Stimulated activated CD4-positive, alpha-beta T cell treated with anti-CD3 and anti-CD28 coated beads, Interleukin-12 subunit alpha, Interleukin-12 subunit beta, amount 100 ng/mL, for 4 hours (primary cell): ENCODE measurements at places on chromosomes 12 and 14.
A peak's percentile ranks its signal among the peaks of the same experiment; 100 is the strongest.

DNA sequence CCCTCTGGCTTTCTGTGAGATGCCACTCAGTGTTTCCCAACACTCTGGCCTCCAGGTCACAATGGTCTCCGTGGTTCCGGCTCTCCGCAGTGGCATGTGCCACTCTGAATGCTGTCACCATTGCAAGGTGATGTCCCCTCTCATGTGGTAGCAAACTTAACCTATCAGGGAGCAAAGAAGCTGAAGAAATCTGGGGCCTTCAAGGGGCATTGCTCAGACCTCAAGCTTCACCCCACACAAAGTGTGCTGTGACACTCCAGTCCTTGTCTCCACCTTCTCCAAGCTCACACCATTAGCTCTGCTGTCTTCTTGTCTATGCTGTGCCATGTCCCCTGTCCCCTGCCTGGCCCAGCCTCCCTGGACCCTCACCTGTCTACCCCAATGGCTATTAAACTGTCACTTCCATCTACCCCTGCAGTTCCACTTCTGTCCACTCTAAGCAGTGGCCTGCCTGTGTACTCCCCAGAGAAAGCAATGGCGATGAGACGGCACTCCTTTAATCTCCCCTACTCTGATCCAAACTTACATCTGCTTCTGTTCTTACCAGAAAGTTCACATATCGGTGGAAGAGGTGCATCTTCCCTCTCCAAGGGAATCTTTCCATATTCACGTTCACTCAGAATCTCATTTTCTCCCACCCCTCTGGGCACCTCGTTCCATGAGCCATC is 93.7 kb downstream of the DHRS2 start:
- DNase-seq = no peak

GRCh38 chr12:75876832-75877762 is 154.5 kb downstream of the PHLDA1 start:
- no peak for DNase-seq

DNA sequence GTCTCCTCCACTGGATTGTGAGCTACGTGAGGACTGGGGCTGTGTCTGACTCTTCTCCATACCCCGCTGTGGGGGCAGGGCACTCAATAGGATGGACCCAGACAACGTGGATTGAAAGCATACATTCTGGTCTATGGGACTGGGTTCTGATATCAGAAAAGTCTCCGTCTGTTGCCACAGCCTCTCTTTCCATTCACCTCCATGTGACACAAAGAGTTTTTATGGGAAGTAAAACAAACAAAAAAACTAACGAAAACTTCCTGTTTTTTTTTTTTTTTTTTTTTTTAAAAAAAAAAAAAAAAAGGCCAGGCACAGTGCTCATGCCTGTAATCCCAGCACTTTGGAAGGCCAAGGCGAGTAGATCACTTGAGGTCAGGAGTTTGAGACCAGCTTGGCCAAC is 44.7 kb downstream of the SLC8A3 start:
- DNase-seq = no peak

- DNase-seq = no peak
Measured at GRCh38 chr12:27951898-27952297, 20.6 kb downstream of the PTHLH start.

GRCh38 chr14:63448841-63449240 is 94.3 kb downstream of the PPP2R5E start:
- DNase-seq = no peak

- no peak for DNase-seq
Measured at GRCh38 chr14:76168531-76168930, 16.8 kb downstream of the GPATCH2L start.

GRCh38 chr14:44732144-44732543 is 225.1 kb upstream of the FSCB start:
- DNase-seq = no peak

DNA sequence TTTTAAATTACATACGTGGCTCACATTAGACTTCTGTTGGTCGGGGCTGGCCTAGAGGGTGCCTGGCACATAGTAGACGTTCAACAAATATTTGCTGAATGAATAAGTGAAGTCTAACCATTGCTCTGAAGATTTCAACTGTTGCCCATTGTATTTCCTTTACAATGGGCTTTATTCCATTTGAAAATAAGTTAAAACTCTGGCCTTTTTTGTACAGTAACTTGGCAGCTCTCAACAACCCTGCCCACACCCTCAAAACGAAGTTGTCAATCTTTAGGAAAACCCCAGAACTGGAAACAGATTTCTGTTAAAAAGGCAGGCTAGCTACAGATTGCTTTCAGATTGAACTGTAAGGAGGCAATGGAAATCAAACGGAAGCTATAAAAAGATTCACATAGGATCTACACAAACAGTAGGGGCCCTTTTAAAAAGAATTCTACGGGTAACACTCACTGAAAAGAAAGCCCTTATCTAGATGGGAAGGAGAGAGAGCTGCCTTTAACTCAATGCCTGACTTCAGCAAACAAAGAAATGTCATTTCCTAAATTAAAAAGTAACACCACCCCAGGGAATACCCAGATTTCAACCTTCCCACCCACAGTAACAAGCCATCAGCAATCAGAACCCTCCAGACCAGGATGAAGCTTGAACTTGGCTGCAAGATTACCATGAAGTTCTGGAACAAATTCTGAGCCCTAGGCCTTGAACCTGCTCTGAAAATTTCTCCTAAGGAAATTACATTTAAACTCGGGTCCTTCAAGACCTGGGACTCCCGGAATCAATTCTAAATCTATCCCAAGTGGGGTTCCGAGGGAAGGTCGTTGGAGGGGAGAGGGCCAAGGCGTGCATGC is 1.4 kb downstream of the WSB2 start:
- DNase-seq = no peak

DNA sequence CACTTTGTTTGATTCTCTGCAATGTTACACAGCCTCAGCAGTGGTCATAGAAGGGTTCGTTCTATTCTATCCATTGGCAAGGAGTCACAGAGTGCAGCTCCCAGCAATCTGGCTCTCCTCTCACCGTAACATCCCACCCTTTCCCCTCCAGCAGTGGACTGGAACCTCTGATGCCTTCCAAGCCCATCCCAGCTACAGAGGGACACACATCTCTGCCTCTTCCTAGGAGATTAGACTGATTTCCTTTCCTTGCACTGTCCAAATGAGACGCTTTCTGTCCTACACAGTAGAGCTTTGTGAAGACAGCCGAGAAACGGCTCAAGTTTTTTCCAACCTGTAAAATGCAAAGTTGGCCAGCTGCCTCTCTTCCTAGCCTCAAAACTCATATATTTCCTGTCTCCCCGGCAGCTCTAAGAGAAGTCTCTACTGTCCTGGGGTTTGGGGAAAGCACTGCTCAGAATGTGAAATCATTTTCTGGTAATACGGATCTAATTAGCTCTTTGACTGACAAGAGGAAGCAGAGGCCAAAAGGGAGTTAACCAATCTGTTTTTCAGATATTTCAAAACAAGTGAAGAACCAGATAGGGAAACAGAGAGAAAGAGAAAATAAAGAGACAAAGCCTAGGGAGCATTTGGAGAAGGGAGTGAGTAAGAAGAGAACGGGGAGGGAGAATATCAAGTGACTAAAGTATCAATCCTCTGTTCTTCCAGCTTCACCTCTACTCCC is 516 bp downstream of the NINJ2 start:
- no peak for DNase-seq

GRCh38 chr14:23185063-23185462 is 1.6 kb upstream of the SLC7A8 start:
- no peak for DNase-seq

DNA sequence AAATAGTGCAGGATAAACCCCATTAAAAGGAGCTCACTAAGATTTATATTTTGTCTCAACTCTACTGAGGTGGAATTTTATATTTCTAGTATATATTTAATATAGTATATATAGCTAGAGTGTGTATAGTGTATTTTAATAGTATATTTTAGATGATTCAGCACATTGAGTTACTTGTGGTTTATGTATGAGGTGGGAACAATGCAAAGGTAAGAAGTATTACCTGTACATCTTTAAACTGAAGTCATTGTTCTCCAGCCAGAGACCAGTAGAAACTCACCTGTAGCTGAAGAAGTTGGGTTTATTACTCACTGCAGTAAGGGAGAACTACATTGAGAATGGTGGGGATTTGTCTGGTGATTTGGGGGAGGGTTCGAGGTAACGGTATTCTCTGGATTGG is 15.9 kb downstream of the ETNK1 start:
- DNase-seq = no peak

DNA sequence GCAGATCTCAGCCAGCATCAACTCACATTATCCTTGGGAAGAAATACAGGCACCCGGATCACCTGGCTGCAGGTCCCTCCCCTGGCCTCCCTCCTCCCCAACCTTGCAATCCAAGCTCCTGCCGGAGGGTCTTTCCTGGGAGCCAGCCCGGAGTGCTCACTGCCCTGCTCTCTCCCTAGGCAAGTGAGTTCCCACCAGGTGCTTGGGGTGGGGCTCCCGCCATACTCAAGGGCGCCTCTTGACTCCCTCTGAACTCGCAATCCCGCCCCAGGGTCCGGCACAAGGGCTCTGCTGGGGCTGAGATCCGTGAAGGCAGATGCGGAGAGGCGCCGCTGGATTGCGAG is 1.2 kb upstream of the CEP170B start:
- no peak for DNase-seq

DNA sequence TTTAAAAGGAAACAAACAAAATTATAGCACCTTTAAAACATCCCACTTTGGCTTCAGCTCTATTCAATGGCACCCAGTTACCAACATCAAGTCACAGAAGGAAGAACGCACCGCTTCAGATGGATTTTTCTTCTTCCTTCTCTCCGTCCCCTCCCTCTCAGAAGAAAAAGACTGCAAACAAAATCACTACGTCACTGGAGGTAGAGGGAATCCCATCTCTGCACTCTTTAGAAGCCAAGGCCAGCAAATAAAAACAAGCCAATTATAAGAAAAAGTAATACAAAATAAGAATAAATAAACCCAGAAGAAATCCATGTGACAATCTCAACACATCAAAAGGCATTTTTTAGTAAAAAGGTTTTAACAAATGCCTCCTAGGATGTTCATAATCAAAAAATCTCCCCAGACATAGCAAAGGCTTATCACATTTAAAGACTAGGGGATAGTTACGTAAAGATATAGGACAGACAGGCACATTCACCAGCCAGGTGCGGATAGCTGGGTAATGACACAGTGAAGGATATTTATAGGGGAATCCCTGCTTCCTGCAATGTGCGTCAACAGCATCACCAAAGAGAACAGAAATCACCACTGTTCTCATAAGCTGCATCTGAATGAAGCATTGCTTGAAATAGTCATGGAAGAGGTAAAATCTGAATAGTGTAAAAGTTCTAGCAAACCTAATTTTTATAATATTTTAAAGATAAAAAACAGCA is 89.4 kb downstream of the R3HDM2 start:
- DNase-seq = no peak

GRCh38 chr14:105863296-105864108 is 337.1 kb downstream of the TMEM121 start:
- no peak for DNase-seq

GRCh38 chr14:73457041-73457923 is 1.1 kb downstream of the NUMB start:
- peak; percentile 5 for DNase-seq

DNA sequence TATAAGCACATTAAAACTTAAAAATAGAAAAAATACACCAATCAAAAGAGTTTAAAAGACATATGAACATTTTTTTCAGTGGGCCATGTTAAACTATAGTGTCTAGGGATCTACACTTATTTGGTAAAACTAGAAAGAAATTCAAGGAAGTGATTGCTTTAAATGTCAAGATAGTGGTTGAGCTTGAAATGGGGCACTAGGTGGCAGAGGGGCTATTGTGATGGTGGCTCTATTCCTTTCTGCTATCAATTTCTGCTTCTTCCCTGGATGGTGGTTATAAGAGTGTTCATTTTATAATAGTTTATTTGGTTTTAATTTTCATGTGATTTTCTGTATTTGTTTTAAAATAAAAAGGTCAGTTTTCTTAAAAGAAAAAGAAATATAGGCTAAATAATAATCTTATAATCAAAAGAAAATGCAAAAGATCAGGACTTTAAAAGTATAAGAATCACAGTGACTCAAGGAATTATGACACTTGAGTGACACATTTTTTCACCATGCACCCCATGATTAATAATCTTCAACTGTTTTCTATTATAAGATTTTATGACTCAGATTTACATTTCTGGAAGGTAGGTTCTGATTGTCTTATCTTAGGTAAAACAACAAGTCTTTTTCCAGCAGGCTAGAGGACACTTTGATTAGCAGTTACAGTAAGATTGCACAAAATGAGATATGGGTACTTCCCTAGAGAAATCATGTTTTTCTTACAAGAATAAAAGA is 137.5 kb downstream of the FSCB start:
- DNase-seq = no peak

GRCh38 chr12:130973906-130974305 is 20.2 kb downstream of the ADGRD1 start:
- DNase-seq = no peak

GRCh38 chr12:55044135-55044534 is 24.4 kb downstream of the NEUROD4 start:
- no peak for DNase-seq

GRCh38 chr12:88468581-88468980 is 111.7 kb downstream of the KITLG start:
- no peak for DNase-seq

DNA sequence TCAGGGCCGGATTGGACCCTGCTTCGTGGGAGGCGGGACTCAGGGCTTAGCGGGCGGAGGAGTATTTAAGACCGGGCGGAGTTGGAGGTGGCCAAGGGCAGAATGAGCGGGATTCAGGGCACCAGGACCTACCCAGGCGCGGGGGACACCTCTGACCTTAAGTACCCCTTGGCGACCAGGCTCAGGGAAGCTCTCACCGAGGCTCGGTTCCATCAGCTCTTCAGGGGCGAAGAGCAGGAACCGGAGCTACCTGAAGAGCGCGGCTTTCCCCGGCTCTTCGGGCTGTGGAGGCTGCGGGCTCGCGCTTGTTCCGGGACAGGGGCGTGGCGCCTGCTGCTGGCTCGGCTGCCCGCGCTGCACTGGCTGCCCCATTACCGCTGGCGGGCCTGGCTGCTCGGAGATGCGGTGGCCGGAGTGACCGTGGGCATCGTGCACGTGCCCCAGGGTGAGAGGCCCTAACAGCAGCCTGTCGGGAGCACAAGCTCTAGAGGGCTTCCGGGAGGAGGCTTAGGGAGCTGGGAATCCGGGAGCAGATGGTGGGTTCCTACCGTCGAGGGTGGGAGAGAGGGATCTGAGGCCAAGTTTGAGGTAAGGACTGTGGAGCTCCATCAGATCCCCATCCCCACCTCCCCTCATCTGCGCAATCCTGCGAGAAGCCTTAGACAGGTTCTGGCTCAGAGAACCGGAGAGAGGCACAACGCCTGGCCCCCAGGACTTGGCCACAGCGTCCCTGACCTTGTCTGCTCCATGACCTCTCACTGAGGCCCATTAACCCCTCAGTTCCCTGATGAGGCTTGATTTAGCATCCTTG is 8.4 kb downstream of the ARHGEF25 start:
- no peak for DNase-seq

DNA sequence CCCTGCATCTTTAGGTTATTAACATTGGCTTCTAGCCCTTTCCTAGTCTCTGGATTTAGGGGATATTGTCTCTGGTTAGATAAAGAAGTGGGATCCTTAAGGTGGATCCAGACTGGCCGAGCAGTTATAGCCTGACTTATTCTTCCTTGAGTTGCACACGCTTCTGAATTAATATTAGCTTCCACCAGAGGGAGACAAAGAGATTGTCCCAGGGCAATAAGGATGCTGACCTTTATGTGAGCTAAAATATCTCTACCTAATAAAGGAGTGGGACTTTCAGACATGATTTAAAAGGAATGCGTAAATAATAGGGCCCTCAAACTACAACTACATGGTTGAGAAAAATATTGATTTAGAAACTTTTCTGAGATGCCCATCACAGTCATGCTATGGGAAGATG is 139.7 kb downstream of the SLCO1B3 start:
- DNase-seq = no peak
